T-helper 22 cell (primary cell): ENCODE measurements at places on chromosomes 1 and 21.

- DNase-seq: no peak
Measured at GRCh38 chr1:46067652-46068051, 64.8 kb downstream of the PIK3R3 start.

GRCh38 chr1:68117416-68117815 lies 67.0 kb upstream of the DIRAS3 start:
- DNase-seq: no peak

DNA sequence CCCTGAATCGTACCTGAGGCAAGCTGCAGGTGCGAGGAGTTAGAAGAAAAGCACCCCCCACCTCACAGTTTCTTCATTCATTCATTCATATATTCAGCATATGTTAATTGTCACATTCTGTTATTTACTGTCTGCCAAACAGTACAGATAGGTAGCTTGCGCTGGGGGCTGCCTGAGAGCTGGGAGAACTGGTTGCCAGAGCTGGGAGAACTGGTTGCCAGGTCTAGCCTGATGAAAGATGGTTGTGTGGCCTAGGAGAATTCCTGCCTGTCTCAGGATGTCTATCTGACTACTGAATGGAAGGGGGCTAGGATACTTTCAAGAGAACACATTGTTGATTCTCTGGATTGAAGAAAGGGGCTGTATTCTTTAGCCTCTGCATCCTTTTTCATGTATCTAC lies 225.9 kb upstream of the POU3F1 start:
- DNase-seq: no peak

DNA sequence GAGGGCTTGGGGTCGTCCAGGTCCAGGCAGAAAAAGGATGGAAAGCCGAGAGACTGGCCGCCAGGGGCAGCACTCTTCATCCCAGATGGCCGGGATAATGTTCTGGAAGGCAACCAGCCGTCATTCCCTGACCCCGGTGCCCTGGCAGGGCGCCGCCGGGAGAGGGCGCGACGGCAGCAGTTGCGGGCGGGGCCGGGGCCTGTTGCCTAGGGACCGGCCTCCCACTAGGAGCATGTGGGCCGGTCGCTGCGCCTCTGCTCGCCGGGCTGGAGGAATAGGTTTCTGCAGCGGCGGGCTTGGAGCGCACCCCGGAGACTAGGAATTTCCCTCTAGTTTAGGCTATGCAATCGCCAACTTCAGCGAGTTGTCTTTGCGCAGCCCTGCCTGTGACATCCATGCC lies 11.0 kb downstream of the DMRTB1 start:
- no peak for DNase-seq

DNA sequence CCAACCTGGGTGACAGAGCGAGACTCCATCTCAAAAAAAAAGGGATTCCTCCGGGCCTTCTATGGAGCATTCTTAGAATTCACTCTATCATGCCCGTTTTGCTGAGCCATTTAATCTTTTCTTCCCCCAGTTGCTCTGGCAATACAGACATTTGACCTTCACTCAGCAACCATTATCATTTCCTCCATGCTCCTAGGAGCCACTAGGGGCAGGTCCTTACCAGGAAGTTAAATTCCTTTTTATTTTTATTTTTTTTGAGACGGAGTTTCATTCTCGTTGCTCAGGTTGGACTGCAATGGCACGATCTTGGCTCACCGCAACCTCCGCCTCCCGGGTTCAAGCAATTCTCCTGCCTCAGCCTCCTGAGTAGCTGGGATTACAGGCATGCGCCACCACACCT lies 9.7 kb upstream of the CGN start:
- DNase-seq: no peak

DNA sequence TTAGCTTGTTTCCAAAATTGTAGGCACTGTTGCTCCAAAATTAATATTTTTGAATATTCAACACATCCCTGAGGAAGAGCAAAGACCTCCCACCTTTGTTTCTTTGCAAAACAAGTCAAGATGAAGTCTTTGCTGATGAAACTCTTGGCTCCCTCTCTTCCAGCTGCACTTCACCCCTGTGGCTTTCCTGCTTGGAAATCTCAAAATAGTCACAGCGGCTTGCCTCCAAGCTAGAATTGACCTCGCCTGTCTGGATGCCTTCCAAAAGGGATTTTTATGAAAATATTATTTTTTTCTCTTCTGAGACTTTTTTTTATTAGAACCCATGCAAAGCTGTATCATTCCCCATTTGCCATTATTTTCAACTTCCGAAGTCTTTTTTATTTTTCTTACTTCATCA lies 71.1 kb upstream of the MROH9 start:
- no peak for DNase-seq

- no peak for DNase-seq
Measured at GRCh38 chr1:161820914-161821313, 54.8 kb downstream of the ATF6 start.

DNA sequence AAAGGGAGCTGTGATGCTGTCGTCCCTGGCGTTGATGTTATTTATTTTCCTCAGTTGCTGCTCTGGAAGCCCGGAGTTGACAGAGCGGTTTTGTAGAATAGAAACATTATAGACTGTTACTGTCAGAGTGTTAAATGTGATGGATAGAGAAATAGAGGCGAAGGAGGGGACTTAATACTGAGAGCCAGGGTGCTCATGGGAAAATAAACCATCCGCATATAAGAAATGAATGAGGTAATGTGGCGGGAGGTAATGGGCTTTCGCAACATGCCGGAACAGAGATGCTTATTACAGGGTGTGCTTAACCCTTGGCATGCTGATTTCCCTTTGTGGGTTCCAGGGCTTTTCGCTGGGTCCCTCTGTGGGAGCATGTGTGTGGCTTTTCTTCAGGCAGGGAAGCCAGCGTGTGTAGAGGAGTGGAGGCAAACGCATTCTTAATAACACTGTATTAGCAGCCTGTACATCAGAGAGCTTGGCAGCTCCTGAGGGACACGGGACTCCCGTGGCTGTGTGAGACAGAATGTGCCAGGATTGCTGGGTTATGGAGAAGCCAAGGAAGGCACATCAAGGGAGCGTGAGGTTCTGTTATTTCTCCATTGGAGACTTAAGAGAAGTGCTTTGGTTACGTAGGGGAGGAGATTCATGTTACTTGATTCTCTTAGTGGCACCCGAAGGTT lies 141.0 kb downstream of the PBX1 start:
- no peak for DNase-seq

DNA sequence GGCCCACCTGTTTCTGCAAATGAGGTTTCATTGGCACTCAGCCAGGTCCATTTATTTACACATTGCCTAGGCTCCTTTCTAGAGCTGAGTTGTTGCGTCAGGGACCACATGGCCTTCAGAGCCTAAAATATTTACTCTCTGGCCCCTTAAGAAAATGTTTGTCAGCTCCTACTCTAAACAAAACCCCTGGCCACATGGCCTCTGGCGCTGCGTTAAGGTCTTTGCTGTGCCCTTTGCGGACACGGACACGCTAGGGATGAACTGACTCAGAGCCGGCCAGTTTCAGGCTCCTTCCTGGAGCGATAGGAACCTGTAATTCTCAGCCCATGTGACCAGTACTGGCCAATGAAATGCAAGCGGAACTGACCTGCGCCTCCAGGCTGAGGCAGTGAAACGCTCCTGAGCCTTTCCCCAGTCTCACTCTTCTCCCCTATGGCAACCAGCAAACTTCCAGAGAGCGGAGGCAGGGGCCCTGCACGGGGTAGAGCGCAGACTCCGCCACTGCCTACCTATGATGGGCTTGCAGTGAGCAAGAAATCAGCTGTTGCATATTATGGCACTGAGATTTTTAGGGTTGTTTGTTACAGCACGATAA lies 160.3 kb downstream of the ETS2 start:
- DNase-seq: no peak

DNA sequence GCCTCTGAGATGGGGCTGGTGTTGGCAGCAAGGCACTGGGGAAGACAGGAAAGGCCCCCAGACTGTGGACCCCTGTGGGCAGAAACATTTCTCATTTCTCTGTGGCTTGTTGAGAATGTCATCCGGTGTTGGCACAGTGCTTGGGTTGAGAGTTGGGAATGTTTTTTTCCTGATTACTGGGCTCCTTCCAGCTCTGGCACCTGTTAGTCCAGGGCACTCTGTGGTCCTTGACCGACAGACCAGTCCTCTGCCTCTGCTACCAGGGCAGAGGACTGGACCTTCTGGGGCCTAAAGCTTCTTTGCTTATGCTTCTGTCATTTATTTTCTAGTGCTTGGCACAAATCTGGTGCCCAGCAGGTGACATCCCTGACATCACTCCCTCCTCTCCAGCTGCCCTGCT lies 4.8 kb upstream of the SPRR5 start:
- DNase-seq: no peak

DNA sequence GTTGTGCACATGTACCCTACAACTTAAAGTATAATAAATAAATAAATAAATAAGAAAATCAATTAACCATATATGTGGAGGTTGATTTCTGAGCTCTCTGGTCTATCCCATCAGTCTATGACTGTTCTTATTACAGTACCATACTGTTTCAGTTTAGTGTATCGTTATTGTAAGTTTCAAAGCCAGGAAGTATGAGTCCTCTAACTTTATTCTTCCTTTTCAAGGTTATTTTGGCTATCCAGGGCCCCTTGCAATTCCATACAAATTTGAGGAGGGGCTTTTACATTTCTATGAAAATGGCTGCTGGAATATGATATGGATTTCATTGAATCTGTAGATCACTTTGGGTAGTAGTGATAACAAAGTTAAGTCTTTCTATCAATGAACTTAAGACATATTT lies 96.9 kb upstream of the BCL9 start:
- DNase-seq: no peak

DNA sequence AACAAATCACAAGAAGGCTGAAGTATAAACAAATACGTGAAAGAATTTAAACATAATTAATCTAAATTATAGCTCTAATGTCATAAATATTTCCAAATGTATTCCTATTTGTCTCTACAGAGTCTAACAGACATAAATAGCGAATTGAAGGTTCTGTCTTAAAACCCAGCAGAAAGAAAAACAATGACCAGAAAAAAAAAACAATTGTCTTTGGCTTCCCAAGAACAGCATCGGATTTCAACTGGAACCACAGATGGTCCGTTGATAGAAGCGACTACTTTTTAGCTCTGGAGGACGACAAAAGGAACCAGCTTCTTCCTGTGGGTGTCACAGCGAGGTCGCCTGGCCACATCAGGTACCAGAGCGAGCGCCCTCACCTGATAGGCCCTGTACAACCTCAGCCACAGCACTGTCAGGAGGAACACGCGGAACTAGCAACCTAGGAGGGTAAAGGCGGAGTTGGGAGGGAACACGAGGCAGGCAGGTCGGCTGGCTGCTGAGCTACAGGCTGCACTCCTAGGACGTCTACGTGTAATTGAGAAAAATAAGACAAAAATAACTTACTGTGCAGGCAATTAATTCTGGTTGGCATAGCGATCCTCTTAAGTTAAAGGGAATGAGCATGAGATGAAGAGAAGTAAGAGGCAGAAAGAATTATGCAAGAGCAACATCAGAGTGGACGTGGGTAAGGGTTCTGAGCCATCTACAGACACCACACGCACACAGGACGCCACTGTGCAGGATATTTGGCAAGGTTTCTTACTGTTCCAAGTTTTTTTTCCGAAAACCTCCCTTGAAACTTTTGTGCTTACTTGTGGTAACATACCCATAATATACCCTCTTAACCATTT lies 16.7 kb upstream of the PRDM15 start:
- peak; percentile 12 for DNase-seq

DNA sequence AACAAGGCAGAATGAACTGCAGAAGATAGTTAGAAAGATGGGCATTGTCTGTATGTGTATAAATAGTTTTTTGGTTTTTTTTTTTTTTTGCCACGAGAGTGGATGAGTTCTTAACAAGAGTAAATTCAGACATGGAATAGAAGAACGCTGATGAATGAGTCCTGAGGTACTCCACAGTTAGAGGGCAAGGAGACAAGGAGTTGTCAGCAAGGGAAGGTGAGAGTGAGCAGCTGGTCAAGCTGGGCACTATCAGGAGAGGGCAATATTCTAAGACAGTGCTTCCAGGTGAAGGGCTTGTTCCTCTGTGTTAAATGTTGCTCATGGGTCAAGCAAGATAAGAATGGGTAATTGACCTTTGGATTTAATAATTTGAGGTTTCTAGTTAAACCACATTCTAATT lies 138.6 kb upstream of the FAM78B start:
- DNase-seq: no peak

DNA sequence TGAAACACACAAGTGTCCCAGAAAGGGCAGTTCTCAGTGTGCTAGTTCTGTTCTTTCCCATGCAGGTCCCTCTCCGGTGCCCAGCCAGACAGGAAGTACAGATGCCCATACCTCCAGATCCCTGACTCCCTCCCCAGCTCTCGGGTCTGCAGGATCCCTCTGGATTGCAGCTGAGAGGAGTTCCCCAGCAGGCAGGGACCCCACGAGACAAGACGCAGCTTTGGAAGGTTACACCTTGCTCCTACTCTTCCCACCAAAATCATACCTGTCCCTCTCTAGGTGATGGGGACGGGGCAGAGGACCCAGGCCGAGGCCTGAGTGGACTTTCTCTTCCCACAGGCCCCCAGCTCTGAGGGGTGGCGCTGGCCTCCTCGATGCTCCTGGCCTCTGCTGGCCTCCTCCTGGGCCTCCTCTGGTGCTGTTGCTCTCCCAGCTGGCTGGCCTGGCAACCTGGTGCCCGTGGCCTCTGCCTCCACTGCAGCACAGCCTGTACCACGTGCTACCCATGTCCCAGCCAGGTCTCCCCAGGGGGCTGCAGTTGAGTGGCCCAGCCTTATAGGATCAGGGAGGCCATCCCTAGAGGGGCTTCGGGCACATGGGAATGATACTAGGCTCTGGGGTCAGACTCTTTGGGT lies 9.4 kb downstream of the LDLRAD2 start:
- no peak for DNase-seq

- DNase-seq: no peak
Measured at GRCh38 chr1:21734526-21734925, 48.4 kb downstream of the USP48 start.

GRCh38 chr1:39470040-39470439 lies 21.4 kb upstream of the BMP8A start:
- DNase-seq: no peak

DNA sequence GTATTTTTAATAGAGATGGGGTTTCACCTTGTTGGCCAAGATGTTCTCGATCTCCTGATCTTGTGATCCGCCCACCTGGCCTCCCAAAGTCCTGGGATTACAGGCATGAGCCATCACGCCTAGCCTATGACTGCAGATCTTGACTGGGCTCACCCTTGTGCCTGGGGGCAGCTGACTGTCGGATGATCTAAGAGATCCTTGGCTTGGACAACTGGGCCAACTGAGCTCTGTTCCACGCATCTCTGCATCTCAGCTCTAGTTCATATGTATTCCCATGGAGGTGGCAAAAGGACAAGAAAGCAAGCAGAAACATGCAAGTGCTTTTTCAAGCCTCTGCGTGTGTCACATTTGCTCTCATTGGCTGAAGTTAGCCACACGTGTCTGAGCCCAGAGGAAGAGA lies 75.8 kb upstream of the SELENON start:
- no peak for DNase-seq
